Ovary (tissue), 10 donors: ENCODE measurements at places on chromosomes 3 and 15. TPM values are rescaled to one million over a fixed set of nuclear protein-coding genes. Genes with fewer than 3 reads are reported as not detected.

SMCO1 gene
- not detected for polyA plus RNA-seq

DNA sequence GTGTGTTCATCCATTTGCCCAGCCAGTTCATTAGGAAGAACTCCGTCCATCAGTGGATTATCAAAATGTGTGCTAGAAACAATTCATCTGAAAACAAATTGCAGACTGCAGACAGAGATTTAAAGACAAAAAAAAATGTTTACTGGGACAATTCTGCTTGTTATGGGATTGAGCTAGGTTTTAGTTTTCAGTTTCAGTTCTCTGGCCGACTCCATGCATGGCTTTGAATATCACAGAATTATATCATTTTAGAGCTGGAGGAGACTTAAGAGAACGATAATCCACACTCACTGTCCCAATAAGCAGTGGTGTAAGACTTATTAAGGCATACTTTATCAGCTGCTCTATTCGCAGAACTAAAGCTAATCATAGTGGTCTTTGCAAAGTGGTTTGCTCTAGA lies 51.1 kb downstream of the TFG start:
- no peak for DNase-seq

GRCh38 chr3:147090461-147090860 lies 315.9 kb downstream of the ZIC4 start:
- DNase-seq: no peak

GOLGA6A gene
- polyA plus RNA-seq: 0.04 TPM

PDCD10 gene
- polyA plus RNA-seq: 38.3 TPM

CCPG1 gene
- polyA plus RNA-seq: 26.7 TPM

HCLS1 gene
- 11.6 TPM for polyA plus RNA-seq

ACTRT3 gene
- polyA plus RNA-seq: 2.0 TPM

- no peak for DNase-seq
Measured at GRCh38 chr3:29587340-29587739, 306.5 kb downstream of the RBMS3 start.

GRCh38 chr3:100766069-100766468 lies 56.8 kb downstream of the TFG start:
- DNase-seq: no peak

DNA sequence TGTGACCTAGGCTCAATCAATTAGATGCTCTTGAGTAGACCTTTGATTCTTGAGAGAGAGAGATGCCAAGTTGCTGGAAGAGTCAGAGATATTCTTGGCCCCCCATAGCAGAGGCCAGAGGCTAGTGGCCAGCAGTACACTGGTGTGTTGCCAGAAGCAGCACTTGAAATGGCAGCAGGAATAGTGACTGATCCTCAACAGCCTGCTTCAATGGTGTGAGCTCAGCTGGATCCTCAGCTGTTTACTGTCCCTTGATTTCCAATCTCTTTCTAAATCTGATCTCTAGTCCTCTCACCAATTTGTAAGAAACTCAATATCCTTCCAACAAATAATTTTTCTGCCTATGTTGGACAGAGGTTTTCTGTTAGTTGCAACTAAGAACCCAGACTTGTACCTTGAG lies 170.3 kb upstream of the CCDC54 start:
- no peak for DNase-seq

DNA sequence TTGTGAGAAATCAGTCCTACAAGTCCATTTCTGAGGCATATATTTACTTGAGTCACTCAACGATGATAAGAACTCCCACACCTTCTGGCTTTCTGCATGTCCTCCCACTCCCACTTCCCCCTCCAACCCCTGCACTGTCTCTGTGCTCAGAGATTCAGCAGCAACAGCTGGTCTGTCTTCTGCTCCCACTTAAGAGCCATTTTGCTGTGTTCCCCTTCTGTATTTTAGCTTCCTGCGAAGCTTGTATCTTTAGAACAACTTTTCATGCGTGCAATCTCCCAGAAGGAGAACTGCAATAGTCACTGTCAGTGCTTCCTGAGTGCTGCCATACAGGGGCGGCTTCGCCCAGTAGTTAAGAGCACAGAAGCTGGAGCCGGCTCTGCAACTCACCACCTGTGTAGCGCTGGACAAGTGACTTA lies 90.0 kb upstream of the SPATA12 start:
- DNase-seq: peak; percentile 37

DNA sequence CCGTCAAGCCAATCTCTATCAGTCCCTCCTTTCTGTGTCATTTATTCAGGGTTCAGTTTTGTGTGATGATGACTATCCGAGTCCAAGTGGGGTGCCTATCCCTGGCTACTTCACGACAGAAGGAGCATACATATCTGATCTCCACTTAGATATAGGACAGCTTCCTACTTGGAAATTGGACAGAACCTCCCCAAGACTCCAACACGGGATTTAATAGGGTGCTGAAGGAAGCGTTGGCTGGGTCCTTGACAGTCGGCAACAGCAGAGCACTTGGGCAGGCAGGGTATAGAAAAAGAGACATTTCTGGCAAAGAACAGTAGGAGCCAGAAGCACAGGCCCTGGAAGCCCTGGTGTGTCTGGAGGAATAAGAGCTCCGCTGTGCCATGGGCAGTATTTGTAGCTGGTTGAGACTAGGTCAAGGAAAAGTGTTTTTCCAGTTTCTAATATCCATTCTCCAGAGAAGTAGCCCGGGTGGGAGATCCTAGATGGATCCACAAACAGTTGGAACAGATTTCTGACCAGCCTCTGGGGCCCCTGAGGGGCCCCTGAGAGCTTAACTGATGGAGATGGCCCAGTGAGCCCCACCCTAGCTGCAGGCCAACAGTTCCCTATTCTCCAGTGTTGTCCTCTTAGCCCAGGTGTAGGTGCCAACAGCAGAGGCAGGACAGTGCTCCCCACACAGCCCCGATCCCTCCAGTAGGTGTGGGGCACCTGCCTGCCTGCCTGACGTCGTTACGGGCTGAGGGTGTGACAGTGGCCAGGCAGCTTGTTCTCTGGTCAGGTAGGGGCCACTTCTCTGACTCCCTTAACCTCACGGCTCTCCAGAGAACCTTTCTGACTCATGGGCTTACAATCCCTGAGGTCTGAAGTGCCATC lies 130.8 kb downstream of the CHCHD6 start:
- no peak for DNase-seq

DNA sequence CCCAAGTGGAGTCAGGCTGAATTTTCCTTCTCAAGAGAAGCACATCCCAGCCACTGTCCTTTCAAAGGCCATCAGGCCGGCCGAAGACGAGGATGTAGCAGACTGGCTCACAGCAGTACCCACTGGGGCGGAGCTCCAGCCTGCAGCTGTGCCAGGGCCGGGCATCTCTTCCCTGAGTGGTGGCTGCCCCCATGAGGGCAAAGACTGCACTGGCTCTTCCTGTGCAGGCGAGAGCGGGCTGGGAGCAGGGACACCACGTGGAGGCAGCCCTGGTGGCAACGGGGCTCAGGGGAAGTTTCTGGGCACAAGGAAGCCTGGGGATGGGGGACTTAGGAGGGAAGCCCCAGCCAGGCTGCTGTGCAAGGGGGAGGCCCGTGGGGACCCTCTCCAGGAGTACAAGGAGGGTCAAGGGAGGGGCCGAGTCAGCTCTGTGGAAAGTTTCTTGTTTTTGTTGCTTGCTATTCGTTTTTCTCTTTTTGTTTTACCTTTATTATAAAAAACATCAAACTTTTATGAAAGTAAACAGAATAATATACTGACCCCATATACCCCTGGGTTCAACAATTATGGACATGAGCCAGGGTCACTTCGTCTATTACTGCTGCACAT lies 66.1 kb downstream of the RPN1 start:
- DNase-seq: peak; percentile 36

- DNase-seq: no peak
Measured at GRCh38 chr3:69748503-69748902, 9.2 kb downstream of the MITF start.

EIF1B gene
- 156 TPM for polyA plus RNA-seq

GRCh38 chr3:159978353-159978752 lies 10.3 kb upstream of the IL12A start:
- DNase-seq: no peak

DNA sequence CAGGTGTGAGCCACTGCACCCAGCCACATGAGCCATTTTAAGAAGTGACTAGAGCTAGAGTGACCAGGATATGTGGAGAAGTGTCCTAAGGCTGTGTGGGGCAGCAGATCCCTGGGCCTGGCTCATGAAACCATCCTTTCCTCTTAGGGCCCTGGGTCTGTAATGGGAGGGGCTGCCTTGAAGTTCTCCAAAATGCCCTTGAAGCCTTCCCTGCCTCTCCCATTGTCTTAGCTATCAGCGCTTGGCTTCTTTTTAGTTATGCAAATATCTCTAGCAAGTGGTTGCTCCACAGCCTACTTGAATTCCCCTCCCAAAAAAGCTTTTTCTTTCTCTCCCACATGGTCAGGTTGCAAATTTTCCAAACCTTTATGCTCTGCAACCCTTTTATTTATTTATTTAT lies 112.4 kb upstream of the SPATA16 start:
- no peak for DNase-seq

SNRK gene
- 19.0 TPM for polyA plus RNA-seq

AGBL1 gene
- 0.02 TPM for polyA plus RNA-seq

- no peak for DNase-seq
Measured at GRCh38 chr3:72897758-72898007, 9.8 kb downstream of the GXYLT2 start.

C3orf33 gene
- 4.5 TPM for polyA plus RNA-seq

ZNF148 gene
- 9.1 TPM for polyA plus RNA-seq

DNA sequence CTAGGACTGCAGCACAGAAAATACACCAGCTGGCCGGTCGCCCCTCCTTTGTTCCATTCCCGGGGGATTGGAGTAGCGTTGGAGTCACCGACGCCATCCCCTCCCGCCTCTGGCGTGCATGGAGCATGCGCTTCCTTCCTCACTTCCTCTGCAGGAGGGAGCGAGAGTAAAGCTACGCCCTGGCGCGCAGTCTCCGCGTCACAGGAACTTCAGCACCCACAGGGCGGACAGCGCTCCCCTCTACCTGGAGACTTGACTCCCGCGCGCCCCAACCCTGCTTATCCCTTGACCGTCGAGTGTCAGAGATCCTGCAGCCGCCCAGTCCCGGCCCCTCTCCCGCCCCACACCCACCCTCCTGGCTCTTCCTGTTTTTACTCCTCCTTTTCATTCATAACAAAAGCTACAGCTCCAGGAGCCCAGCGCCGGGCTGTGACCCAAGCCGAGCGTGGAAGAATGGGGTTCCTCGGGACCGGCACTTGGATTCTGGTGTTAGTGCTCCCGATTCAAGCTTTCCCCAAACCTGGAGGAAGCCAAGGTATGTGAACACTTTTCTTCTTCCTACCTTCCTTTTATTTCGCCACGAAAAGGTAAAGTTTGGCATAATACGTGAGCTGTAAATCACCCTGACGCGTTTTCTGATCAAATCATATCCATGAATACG lies at the start of gene SCG3:
Gene SCG3, plus strand, starts transcription at position 201 of the 661 bp plus-strand sequence. Its CDS starts 253 bp downstream, at position 454.
- peak; percentile 62 for DNase-seq

GRCh38 chr15:86706813-86707212 lies 627.1 kb downstream of the AGBL1 start:
- no peak for DNase-seq

- DNase-seq: no peak
Measured at GRCh38 chr3:65466300-65466988, 572.3 kb downstream of the MAGI1 start.

GRCh38 chr3:164779816-164780215 lies 298.5 kb downstream of the SI start:
- DNase-seq: no peak

- peak; percentile 62 for DNase-seq
Measured at GRCh38 chr3:151086484-151087456, 1.3 kb downstream of the MED12L start.

GRCh38 chr15:25733036-25733855 lies 129.9 kb downstream of the ATP10A start:
- no peak for DNase-seq

GALK2 gene
- polyA plus RNA-seq: 14.4 TPM

IGDCC3 gene
- polyA plus RNA-seq: 0.47 TPM

GRCh38 chr3:169110633-169111032 lies 552.9 kb downstream of the MECOM start:
- DNase-seq: no peak

NAALADL2 gene
- polyA plus RNA-seq: 2.3 TPM

GRCh38 chr3:112619295-112619694 lies 21.6 kb downstream of the CCDC80 start:
- DNase-seq: no peak

ACTC1 gene
- 2.7 TPM for polyA plus RNA-seq

GRCh38 chr3:43855674-43856299 lies 165.0 kb downstream of the ABHD5 start:
- peak; percentile 46 for DNase-seq
